A673 (cell line): ENCODE measurements at places on chromosomes 6 and 20. TPM values are rescaled to one million over a fixed set of nuclear protein-coding genes. Genes with fewer than 3 reads are reported as not detected.
A peak's percentile ranks its signal among the peaks of the same experiment; 100 is the strongest.

DNA sequence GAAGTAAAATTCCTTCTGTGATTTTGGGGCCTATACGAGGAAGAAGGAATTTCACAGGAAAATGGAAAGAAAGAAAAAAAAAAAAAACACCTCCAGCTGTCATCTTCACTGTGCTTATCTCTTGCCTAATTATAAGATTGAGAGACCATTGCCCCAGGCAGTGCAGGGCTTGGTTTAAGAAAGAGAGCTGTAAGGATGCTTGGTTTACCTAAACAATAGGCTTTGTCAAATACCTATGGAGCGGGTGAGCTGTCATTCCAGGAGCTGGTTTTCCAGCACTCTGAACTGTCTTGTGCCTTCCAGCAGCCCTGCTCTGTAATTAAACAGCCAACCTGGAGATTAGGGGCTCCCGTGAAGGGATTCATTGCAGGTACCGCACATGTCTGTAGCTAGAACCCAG is 137.8 kb downstream of the EDN3 start:
- H3K27me3 ChIP-seq, result no peaks in the 10 kb centered on the region
- H3K4me3 ChIP-seq, result no peak overlapping the region
- peaks cover 50% of the 10 kb centered on the region for H3K4me1 ChIP-seq
- H3K36me3 ChIP-seq, result no peaks in the 10 kb centered on the region
- H3K27ac ChIP-seq, result no peak overlapping the region
- DNase-seq, result no peak

DNA sequence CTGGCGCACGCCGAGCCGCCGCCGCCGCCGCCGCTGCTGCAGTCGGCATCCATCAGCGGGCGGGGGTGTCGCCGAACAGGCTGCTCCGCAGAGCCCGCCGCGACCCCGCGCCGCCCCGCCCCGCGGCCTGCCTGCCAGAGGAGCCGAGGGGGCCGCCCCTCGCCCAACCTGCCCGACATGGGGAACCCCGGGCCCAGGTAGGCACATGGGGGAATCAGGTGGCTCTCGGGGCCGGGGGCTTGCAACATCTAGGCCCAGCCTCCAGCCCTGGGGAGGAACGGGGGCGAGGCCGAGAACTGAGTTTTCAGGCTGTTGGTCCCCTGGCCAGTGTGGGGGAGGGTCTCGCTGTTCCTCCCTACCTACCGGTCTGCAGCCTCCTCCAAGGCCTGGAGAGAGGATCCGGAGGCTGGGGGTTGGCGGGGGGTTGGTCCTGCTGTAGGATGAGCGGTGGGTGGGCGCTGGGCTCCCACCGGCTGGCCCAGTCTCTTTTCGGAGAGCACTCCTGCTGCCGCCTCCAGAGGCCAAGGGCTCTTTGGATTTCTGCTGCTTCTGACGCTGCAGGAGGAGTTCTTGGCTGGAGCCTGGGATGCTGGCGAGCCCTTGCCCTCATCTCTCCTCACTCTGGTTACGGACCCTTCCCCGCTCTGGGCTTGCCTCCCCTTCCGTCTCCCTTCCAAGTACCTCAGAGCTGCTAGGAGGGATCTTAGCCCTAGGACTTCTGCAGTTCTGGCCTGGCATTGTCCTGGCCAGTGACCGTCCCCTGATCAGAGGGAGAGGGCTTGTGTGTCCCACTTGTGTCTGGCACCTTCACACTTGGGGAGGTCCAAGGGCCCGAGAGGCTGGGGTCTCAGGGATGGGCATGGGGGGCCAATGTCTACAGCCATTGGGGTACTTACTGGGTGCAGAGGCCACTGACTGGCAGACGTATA is at the start of gene EPB41L1:
Gene EPB41L1 (plus strand): TSS at position 41 of the 929 bp plus-strand sequence. CDS start 19,038 bp downstream, outside the sequence.
- peak within 1 kb of the TSS; percentile 60 for H3K4me3 ChIP-seq
- no peaks in the 10 kb centered on the region for H3K36me3 ChIP-seq
- H3K4me1 ChIP-seq, result no peaks in the 10 kb centered on the region

DNA sequence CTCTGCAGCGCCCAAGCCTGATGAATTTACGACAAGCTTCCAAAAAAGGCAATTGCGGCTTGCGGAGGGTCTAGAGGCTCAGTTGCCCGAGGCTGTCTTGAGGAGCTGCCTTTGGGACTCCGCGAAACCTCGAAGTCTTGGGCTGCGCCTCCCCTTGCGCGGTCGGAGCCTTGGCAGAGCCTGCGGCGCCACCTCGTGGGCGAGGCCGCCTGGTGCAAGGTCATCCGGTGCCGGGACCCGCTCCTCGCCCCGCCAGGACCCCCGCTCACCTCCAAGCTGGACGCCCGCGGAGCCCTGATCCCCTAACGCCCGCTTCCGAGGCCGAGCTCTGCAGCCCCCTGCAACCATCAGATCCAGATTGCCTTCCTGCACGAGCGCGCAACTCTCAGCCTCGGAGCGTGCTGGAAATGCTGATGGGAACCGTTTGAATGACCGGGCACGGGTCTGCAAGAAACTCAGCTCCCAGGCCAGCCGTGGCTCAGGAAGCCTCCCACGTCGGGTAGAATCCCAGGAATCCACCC is 14.9 kb upstream of the FAM210B start:
- no peak overlapping the region for H3K27ac ChIP-seq
- no peaks in the 10 kb centered on the region for H3K36me3 ChIP-seq
- no peaks in the 10 kb centered on the region for H3K4me1 ChIP-seq
- DNase-seq, result peak; percentile 72
- H3K4me3 ChIP-seq, result peak overlapping the region; percentile 16

GRCh38 chr6:8764733-8765132 is 329.4 kb upstream of the SLC35B3 start:
- no peaks in the 10 kb centered on the region for H3K27me3 ChIP-seq
- no peak overlapping the region for H3K4me3 ChIP-seq
- no peak for DNase-seq
- no peaks in the 10 kb centered on the region for H3K4me1 ChIP-seq

- DNase-seq, result no peak
- H3K4me1 ChIP-seq, result no peaks in the 10 kb centered on the region
- H3K27ac ChIP-seq, result no peak overlapping the region
Observed at GRCh38 chr6:132832891-132833290, 18.5 kb downstream of the RPS12 start.

DNA sequence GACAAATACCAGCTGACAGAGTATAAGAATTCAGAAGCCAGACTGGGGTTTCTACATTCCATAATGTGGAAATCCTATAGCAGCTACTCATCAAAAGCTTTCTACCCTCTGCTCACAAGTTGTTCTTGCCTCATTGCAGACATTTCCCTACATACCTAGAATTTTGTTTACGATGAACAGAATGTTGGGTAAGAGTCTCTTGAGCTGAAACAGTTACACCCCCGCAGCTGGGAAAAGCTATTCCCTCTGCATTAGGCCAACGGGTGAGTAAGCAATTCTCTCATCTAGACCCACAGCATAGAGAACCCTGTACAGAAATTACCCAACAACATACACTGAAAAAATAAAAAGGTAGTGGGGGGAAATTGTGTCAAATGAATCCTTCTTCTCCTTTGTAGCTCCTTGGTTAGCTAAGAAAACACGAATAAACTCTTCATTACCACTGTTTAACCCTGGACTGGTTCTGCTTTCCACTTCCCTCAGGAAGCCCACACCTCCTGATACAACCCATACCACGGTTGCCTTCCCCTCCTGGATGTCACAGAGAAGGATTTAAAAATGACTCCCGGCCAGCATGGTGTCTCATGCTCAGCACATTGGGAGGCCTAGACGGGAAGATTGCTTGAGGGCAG is 215.0 kb upstream of the SHLD1 start:
- H3K4me3 ChIP-seq, result no peak overlapping the region
- H3K27ac ChIP-seq, result no peak overlapping the region
- H3K4me1 ChIP-seq, result no peaks in the 10 kb centered on the region

GRCh38 chr20:11112832-11113231 is 439.0 kb upstream of the JAG1 start:
- H3K27ac ChIP-seq, result no peak overlapping the region
- no peaks in the 10 kb centered on the region for H3K27me3 ChIP-seq
- no peaks in the 10 kb centered on the region for H3K4me1 ChIP-seq
- no peaks in the 10 kb centered on the region for H3K36me3 ChIP-seq
- no peak for DNase-seq

DNA sequence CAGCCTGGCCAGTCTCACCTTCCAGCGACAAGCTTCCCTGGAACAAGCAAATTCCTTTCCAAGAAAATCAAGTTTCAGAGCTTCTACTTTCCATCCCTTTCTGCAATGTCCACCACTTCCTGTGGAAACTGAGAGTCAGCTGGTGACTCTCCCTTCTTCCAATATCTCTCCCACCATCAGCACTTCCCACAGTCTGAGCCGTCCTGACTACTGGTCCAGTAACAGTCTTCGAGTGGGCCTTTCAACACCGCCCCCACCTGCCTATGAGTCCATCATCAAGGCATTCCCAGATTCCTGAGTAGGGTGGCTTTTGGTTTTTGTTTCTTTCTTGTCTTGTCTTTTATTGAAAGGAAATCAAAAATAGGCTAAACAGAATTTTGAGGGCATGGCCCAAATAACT is 24.3 kb downstream of the MYCT1 start:
- no peaks in the 10 kb centered on the region for H3K4me1 ChIP-seq
- no peak for DNase-seq
- H3K27me3 ChIP-seq, result no peaks in the 10 kb centered on the region
- no peaks in the 10 kb centered on the region for H3K36me3 ChIP-seq
- H3K27ac ChIP-seq, result no peak overlapping the region
- no peak overlapping the region for H3K4me3 ChIP-seq

DNA sequence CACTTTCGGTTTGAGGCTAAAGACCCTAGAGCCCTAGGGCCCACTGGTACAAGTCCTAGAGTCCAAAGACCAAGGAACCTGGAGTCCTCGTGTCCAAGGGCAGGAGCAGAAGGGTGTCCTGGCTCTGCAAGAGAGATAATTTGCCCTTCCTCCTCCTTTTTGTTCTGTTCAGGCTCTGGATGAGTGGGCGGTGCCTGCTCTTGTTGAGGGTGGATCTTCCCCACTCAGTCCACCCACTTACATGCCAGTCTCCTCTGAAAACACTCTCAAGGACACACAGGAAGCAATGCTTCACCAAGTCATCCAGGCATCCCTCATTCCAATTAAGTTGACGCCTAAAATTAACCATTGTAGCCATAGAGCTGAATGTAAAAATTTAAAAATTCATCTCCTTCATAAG is 102.1 kb downstream of the UST start:
- no peaks in the 10 kb centered on the region for H3K36me3 ChIP-seq
- H3K27ac ChIP-seq, result no peak overlapping the region
- no peaks in the 10 kb centered on the region for H3K27me3 ChIP-seq
- no peak overlapping the region for H3K4me3 ChIP-seq
- H3K4me1 ChIP-seq, result no peaks in the 10 kb centered on the region

DNA sequence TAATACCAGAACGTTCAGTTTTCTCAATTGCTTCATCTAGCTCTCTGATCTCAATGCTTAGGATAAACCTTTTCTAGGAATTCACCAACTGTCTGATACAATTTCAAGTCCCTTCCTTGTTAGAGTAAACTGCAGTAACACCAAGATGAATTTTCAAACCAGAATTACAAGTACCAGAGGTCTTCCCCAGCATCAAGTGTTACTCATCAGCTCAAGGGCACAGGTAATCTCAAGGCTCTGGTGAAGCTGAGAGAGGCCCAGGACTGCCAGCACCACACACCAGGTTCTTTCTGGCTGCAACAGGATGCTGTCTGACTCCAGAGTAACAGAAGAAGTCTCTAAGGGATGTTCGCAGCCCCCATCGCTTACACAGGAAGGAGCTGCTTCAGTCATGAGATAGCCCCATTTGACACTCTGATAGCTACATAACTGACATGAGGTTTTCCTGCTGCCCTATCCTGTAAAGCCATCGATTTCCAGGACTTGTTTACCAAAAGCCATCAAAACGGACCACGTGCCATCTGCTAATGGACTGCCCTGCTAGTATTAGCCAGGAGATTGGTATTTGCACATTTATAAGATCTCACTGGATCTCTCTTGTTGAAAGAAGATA is 549.4 kb downstream of the UTRN start:
- H3K36me3 ChIP-seq, result peaks cover 18% of the 10 kb centered on the region
- no peak overlapping the region for H3K27ac ChIP-seq
- DNase-seq, result no peak
- no peaks in the 10 kb centered on the region for H3K4me1 ChIP-seq
- no peaks in the 10 kb centered on the region for H3K27me3 ChIP-seq

DNA sequence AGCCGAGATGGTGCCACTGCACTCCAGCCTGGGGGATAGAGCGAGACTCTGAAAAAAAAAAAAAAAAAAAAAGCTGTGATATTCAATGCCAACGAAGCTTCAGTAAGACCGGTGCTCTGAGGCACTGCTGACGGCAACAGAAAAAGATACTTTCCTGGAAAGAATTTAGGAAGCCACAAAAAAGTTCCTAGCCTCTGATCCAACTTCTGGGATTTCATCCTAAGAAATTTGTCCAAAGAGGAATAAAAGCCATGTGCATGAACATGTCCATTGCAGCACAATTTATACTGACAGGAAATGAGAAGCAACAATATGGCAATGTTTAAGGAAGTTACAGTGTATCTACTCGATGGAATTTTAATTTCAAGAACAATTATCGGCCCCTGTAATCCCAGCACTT is 24.5 kb upstream of the CARMIL1 start:
- DNase-seq, result no peak
- no peaks in the 10 kb centered on the region for H3K4me1 ChIP-seq
- H3K27ac ChIP-seq, result no peak overlapping the region

- H3K4me1 ChIP-seq, result no peaks in the 10 kb centered on the region
- H3K36me3 ChIP-seq, result no peaks in the 10 kb centered on the region
- H3K27me3 ChIP-seq, result no peaks in the 10 kb centered on the region
- no peak overlapping the region for H3K4me3 ChIP-seq
- DNase-seq, result peak; percentile 70
Observed at GRCh38 chr6:23446469-23446967, 679.5 kb upstream of the NRSN1 start.

GRCh38 chr6:74312081-74312480 is 616.1 kb downstream of the CD109 start:
- no peak overlapping the region for H3K4me3 ChIP-seq
- H3K36me3 ChIP-seq, result no peaks in the 10 kb centered on the region
- no peaks in the 10 kb centered on the region for H3K4me1 ChIP-seq
- no peak overlapping the region for H3K27ac ChIP-seq
- no peaks in the 10 kb centered on the region for H3K27me3 ChIP-seq
- no peak for DNase-seq

GRCh38 chr6:166598441-166599138 is 12.1 kb upstream of the RAMACL start:
- H3K4me3 ChIP-seq, result no peak overlapping the region
- H3K27ac ChIP-seq, result no peak overlapping the region
- DNase-seq, result no peak
- no peaks in the 10 kb centered on the region for H3K36me3 ChIP-seq
- H3K27me3 ChIP-seq, result no peaks in the 10 kb centered on the region

BANF2 gene
- total RNA-seq, result not detected in 2 replicates

RNF114 gene
- 83.6 and 90.0 TPM in 2 replicates for total RNA-seq

ADAM33 gene
- not detected in 2 replicates for total RNA-seq

RUNX2 gene
- 4.0 and 4.9 TPM in 2 replicates for total RNA-seq

EPB41L2 gene
- 181 and 232 TPM in 2 replicates for total RNA-seq

CRISP3 gene
- total RNA-seq, result not detected in 2 replicates

PFDN6 gene
- 70.0 and 83.4 TPM in 2 replicates for total RNA-seq

CRIP3 gene
- 2.4 TPM in 2 replicates for total RNA-seq

MMP24 gene
- total RNA-seq, result 0.11 and 0.20 TPM in 2 replicates

MAPK13 gene
- total RNA-seq, result 2.6 and 2.7 TPM in 2 replicates
